ENCODE measurements at places on chromosomes 12 and 14.

- DNase-seq = no peak
These were observed 112.7 kb downstream of the SLC16A7 start for GRCh38 chr12:59708484-59708883.

GRCh38 chr12:21992823-21993222 is 51.6 kb upstream of the ABCC9 start:
- DNase-seq = no peak

- DNase-seq = no peak
These were observed 79.3 kb downstream of the ARF6 start for GRCh38 chr14:49972131-49972671.

DNA sequence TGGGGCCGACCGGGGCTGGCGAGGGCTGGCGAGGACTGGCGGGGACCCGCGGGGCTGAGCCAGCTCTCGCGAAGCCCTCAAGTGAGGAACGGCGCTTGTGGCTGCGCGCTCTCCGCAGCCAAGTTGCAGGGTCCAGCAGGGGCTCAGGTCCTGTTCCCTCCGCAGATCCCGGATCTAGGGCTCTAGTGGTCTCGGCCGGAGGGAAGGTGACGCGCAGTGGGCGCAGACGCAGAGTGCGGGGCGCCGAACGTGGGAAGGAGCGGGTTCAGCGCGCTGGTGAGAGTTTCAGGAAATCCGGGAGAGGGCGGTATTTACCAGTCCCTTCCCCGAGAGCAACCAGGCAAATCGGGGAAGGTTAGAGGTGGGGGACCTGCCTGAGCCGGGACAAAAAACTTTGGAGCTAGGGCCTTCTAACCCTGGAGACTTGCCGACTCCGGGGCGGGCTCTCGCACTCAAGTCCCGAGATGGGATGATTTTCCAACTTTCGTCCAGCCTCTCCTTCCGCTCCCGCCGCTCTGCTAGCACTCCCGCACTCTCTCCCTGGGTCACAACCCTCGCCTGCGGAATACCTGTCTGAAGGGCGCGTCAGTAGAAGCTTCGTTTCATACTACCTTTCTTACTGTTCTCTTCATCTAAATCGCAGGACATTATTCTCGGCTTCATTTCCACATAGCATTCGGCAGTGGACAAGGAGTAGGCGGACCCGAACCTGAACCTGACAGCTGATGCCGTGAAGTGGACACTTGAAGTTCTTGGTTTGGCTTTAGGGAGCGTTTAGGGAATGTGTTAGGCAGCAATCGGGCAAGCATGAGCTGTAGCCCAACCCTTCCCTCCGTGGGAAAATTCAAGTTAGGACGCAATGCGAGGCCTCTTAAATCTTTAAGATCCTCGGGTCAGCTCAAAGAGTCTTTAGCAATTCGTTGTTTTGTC is 13.6 kb upstream of the PAX9 start:
- no peak for DNase-seq

- no peak for DNase-seq
These were observed 41.1 kb downstream of the CAMKK2 start for GRCh38 chr12:121255433-121255832.

DNA sequence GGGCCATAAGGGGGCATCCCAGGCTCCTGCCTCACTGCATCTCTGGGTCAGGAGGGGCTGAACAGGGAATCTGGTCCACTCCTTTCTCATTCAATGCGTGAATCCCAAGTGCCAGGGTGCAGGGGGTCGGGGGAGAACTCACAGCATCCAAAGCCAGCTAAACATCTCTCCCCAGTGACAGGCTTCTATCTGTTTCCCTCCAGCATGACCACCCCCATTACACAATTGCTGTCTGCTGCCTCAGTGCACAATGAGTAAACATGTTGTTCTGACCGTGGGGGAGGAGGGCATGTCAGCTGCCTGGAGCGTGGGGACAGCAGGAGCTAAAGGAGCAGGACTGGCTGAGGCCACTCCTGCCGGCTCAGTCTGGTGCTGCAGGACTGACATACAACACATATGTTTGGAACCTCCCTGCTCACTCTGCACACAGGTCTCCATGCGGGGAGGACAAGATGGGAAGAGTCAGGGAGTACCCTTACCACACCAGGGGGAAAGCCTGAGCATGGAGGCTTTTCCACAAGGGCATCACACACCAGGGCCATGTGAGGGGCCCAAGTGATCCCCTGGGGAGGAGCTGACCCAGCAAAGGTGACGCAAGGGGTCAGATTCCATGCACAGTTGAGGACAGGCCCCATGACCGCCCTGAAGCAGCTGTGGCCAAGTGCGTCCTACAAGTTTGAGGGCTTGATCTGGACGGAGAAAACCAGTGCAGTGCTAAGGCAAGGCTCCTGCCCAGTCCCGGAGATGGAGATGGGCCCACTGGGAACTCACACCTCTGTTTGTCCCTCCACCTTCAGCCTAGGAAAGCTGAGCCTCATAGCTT is 1.4 kb downstream of the TNS2 start:
- DNase-seq = no peak

DNA sequence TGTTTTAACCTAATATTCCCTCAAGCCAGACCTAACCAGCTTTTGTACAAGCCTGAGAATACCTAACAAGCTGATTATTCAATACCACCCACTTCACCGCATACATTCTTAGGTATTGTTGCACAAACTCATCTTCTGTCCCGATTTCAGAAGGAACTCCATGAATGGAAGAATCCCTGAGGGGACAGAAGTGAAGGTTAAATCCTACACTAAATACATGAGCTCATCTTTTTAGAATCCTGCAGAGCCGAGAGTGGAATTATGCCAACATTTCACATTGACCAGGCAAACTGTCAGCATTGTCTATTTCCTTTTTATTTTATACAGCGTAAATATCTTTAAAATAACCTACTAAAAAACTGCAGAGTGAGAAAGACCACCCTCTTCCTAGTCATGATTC is 140.7 kb upstream of the PRICKLE1 start:
- no peak for DNase-seq

DNA sequence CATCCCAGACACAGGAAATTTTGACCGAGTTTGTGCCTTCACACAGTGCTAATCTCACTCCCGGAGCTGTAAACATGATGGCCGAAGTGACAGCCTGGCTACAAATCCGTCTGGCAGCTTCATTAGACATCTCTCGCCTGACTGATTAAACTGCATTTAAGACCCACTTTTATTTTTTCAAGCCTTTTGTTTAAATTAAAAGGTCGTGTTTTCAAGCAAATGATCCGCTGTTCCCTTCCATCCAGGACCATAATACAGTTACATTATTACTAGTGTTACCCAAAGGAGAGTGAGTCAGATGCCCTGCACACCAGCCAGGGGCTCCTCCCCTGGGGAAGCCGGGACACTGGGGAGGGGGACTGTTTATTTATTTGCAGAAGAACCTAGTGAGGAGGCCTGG is 200.2 kb downstream of the EXOC5 start:
- no peak for DNase-seq

GRCh38 chr14:33349871-33350270 is 411.2 kb downstream of the NPAS3 start:
- no peak for DNase-seq

DNA sequence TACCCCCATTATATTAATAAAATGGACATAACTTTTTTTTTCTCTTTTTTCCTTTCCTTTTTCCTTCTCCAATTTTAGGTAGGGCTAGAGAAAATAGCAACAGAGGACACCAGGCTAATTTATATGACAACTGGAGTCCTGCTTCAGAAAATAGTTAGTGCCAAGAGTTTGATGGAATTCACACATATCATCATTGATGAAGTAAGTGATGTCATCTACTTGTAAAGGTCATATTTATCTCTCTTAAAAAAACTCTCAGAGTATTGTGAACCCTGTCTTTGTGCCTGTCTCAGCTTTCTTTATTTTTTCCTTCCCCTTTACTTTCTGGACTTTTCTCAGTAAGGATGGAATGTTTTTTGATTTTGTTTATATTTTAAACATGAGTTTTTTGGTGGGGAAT is 24.3 kb upstream of the RD3L start:
- no peak for DNase-seq

- DNase-seq = no peak
These were observed 337 bp downstream of the ZC2HC1C start for GRCh38 chr14:75069811-75070145.

DNA sequence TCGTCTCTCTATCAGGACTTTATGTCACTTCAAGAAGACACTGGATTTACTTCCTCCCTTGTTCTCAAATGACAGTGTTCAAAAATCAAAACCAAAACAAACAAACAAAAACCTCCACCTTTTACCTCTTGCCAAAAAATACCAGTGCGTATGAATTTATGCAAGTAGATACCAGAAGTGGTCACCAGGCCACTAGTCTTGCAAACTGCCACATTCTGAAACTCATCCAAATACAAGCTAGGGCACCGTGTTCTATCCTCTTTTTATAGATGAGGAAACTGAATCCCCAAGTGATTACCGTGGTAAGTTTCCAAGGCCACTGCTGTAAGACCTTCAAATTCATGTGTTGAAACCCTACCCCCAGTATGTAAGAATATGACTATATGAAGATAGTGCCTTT is 343.9 kb upstream of the KITLG start:
- no peak for DNase-seq

GRCh38 chr12:108133482-108133881 is 4.4 kb downstream of the WSCD2 start:
- DNase-seq = no peak

DNA sequence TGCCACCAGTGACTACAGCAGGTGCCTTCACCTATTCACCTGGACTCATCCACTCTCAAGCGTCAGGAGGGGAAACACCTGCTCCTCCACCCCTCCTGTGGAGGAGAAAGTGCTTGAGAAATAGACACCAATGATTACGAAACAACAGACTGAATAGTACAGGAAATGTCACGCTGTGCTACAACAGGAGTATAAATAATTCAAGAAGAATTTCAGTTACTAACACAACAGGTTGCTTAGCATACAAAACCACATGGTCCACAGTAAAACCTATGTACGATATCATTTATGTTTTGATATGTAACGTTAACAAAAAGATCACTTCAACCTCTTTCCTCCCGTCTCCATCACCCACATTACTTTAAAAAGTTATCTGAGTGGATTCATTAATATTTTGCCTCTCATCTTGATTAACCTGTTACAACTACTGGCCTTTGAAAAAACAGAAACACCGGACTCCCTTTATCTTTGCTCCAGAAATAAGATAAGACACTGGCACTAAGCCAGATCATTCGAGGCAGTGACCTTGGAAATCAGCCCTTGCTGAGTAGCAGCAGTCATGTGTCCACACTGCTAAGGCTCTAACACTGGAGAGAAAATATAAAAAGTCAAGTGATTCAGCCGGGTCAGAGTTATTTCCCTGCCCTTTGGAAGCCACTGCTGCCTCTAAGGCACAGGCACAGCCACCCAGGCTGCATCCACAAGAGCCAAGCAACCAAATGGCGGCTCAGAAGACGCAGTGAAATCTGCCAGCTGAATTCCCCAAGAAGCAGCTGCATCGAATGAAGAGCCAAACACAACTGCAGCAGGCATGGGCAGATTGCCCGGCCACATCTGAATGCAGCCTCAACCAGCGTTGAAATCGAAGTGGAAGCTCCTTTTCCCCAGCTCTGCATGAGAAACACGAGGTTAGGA is 40.9 kb downstream of the NT5DC3 start:
- DNase-seq = no peak

- no peak for DNase-seq
These were observed 394.5 kb upstream of the ATP2B1 start for GRCh38 chr12:90102957-90103652.

DNA sequence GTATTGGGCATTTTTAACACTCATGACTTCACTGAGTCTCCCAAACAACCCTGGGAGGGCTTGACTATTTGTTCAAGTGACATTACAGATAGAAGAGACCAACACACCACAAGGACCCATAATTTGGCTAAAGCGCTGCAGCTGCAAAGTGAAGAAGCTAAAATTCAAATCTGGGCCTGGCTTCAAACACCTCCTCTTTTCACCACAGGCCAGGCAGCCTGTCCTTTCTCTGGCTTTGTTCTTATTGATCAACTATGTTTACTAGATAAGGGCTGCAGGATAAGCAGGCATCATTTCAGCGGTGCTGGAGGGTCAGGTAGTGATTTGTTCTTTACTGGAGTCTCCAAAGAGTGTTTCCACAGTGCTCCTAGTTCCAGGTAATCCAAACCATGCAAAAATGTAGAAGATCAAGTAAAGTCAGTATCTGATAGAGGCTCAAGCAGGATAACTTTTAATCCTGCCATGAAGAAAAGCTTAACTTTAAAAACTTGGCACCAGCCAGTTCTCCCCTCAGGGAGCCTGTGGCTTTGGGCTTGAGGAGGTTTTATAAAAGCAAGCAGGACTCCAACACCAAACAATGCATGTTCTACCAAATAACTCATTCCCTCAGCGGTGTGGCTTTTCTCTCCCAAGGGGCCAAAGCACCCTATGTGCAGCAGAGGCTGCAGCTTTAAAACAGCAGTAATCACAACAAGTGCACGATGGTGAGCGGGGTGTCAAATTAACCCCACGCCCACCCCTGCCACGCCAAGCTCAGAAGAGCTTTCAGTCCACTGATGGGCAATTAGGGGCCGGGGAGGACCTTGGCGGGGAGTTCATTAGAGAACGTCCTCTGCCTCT is 16.8 kb downstream of the CLMN start:
- no peak for DNase-seq

DNA sequence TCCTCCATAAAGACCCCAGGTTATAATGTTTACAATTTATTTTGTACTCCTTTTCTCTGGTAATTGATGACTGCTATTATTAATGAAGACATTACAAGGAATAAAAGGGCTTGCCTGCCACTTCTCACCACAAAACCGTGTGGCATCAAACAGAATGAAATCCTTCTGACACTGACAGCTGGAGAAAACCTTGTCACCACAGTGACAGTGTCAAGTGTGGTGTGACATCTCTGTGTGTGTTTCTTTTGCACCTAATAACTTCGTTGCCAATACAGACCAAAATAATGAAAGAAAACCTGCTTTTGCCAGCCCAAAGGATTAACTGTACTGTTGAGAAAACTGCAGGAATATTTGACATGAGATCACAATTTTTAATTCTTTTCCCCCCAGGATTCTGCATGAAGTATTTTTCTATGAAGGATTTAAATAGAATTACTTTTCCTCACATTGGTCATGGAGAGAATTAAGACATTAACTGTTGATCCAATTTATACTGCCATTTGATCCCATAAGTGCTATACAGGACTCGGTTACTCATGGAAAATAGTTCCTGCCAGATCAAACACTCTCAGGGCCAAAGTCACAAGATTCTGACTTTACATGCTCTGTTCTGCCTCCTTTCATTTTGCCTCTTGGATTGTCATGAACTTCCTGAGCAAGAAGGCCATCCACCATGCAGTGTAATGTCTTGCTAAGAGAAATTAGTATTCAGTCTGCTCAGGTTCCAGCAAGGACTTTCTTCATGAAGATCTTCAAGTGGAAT is 60.4 kb upstream of the IFNG-AS1 start:
- no peak for DNase-seq

DNA sequence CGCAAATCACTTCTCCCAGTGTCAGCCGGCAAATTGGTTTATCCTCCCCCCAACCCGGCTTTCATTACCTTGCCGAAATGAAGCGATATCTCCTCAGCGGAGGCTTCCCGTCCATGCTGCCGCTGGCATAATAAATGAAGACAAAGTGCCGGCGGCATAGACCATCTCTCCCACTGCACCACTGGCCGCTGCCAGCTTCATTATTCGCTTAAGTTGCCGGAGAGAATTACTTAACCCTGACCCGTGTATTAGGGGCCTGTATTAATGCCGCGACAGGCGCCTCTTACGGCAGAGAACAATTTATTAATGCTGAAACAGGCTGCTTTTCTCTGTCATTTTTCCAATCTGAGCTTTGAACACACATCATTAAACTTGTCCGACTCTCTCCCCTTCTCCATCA is 17.5 kb upstream of the GPATCH2L start:
- DNase-seq = no peak

- DNase-seq = no peak
These were observed 172.5 kb downstream of the GXYLT1 start for GRCh38 chr12:41972196-41972595.

- no peak for DNase-seq
These were observed 57.5 kb downstream of the FRS2 start for GRCh38 chr12:69527506-69528272.
